ENCODE measurements at places on chromosomes 6 and 20.

GRCh38 chr6:7290079-7290478, 22.9 kb downstream of the SSR1 start:
- H3K27me3 ChIP-seq: no peaks in the 10 kb centered on the region
- no peak overlapping the region for H3K4me3 ChIP-seq
- no peak overlapping the region for H3K27ac ChIP-seq
- no peak for DNase-seq

DNA sequence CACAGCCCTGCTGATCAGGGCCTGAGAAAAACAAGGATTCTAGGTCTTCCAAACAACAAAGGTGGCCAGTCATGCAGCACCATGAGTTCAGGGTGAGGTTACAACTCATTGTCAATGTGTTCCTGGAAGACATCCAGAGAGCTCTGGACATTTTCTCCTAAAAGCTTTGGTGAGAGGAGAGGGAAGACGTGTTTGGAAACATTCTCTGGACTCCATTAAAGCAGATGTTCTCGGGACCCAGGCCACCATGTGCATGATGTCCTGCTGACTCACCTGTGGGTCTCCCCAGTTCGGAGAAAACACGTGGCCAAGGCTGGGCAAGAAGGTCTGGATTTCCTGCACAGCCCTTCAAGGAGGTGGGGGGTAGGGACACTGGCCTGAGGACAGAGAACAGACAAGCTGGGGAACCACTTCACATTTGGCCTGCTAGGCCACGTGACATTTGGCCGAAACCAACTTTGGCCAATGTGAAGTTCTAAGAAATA, 61.6 kb downstream of the KCNB1 start:
- no peak overlapping the region for H3K4me3 ChIP-seq
- DNase-seq: no peak
- H3K4me1 ChIP-seq: no peaks in the 10 kb centered on the region
- H3K27me3 ChIP-seq: peaks cover 15% of the 10 kb centered on the region

DNA sequence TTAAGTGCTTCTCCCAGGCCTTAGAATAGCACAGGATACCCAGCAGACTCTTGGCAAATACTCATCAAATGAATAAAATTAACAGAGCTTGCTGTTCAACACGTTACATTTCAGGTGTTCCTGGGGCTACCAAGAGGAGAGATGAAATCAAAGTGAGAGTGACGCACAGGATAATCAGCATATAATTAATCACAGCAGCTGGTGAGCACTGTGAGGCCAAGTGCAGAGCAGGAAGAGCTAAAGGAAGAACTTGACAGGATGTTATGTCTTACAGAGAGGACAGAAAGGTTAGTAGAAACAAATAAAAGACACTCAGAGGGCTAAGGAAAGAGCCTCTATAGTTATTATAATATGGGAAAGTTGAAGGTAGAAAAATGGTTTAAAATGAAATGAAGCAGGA, 8.8 kb downstream of the PPIL1 start:
- no peaks in the 10 kb centered on the region for H3K27me3 ChIP-seq
- no peak overlapping the region for H3K4me3 ChIP-seq
- peaks cover 66% of the 10 kb centered on the region for H3K36me3 ChIP-seq
- H3K4me1 ChIP-seq: no peaks in the 10 kb centered on the region

GRCh38 chr20:38260025-38260377, 534 bp downstream of the KIAA1755 start:
- peaks cover 42% of the 10 kb centered on the region for H3K27me3 ChIP-seq
- no peak for DNase-seq
- no peaks in the 10 kb centered on the region for H3K36me3 ChIP-seq
- H3K4me1 ChIP-seq: no peaks in the 10 kb centered on the region

DNA sequence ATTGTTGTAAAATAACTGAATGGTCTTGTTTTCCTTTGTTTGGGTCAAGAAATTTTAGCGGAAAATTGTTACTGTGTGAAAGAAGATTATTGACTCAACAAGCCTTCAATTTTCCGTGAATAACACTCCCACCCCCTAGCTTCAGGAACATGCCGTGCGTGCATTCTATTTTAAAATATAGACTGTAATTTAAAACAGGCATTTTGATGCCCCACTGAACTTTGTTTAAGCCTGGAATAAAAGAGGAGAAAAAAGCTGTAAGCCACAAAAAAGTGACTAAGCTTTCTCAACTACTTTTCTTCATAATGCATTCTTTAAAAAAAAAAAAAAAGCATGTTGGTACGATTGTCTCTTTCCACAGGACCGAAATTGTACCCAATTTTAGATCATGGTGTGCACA, 166.0 kb downstream of the ARID1B start:
- no peaks in the 10 kb centered on the region for H3K36me3 ChIP-seq
- peaks cover 22% of the 10 kb centered on the region for H3K4me1 ChIP-seq
- H3K27ac ChIP-seq: no peak overlapping the region
- no peaks in the 10 kb centered on the region for H3K27me3 ChIP-seq
- DNase-seq: no peak
- no peak overlapping the region for H3K4me3 ChIP-seq

DNA sequence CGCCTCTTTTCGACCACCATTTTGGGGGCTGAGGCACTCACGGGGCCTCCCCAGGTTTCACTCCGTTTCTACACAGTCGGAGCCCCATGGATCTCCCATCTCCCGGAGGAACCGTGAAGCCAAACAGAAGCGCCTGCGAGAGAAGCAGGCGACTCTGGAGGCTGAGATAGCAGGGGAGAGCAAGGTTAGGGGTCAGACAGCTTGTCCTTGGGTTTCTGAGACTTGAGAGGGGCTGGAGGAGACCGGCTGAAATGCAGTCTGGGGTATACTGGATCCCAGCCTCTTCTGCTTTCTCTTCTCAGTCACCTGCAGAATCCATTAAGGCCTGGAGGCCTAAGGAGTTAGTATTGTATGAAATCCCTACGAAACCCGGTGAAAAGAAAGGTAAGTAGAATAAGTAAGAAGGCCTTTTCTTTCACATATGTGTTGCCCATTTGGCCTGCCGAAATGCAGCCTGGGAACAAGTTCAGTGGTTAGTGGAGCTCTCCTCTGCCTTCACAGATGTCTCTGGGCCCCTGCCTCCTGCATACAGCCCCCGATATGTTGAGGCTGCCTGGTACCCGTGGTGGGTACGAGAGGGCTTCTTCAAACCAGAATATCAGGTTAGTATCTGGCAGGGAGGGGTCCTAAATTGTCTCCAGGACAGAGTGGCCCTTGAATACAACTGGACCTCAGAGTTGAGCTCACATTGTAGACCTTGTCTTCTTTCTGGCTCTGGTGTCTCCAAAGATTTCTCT, 984 bp downstream of the VARS2 start:
- H3K27ac ChIP-seq: peak overlapping the region; percentile 75
- peaks cover 13% of the 10 kb centered on the region for H3K4me1 ChIP-seq
- H3K27me3 ChIP-seq: no peaks in the 10 kb centered on the region

DNA sequence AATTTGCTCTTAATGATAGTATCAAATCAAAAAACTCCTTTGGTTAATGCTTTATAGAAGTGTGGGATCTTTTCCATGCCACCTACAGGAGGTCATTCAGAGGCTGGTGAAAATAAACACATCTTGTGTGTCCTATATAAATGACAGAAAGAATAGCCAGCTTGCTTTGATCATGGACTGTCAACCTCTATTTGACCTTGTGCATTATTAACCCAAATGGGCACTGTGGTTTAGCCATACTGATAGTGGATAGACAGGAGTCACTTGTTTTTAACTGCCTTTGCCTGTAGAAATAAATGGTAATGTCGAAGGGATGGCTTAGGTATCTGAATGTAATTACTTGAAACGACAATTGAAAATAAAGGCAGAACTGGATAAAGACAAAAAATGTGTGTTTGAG, 123.8 kb downstream of the CDKAL1 start:
- H3K27me3 ChIP-seq: no peaks in the 10 kb centered on the region
- H3K4me3 ChIP-seq: no peak overlapping the region
- peaks cover 24% of the 10 kb centered on the region for H3K4me1 ChIP-seq
- DNase-seq: no peak

GRCh38 chr6:13289789-13290318, 38.5 kb downstream of the TBC1D7 start:
- H3K4me3 ChIP-seq: no peak overlapping the region
- H3K4me1 ChIP-seq: no peaks in the 10 kb centered on the region
- no peak overlapping the region for H3K27ac ChIP-seq
- no peak for DNase-seq
- H3K36me3 ChIP-seq: peaks cover 12% of the 10 kb centered on the region

GRCh38 chr20:51789434-51789833, 12.9 kb downstream of the SALL4 start:
- H3K36me3 ChIP-seq: peaks cover 20% of the 10 kb centered on the region
- H3K27ac ChIP-seq: no peak overlapping the region
- H3K4me3 ChIP-seq: no peak overlapping the region
- no peaks in the 10 kb centered on the region for H3K4me1 ChIP-seq

GRCh38 chr20:63290677-63291472, 2.1 kb upstream of the COL20A1 start:
- DNase-seq: peak; percentile 60
- H3K4me3 ChIP-seq: no peak overlapping the region
- peaks cover 15% of the 10 kb centered on the region for H3K27me3 ChIP-seq

DNA sequence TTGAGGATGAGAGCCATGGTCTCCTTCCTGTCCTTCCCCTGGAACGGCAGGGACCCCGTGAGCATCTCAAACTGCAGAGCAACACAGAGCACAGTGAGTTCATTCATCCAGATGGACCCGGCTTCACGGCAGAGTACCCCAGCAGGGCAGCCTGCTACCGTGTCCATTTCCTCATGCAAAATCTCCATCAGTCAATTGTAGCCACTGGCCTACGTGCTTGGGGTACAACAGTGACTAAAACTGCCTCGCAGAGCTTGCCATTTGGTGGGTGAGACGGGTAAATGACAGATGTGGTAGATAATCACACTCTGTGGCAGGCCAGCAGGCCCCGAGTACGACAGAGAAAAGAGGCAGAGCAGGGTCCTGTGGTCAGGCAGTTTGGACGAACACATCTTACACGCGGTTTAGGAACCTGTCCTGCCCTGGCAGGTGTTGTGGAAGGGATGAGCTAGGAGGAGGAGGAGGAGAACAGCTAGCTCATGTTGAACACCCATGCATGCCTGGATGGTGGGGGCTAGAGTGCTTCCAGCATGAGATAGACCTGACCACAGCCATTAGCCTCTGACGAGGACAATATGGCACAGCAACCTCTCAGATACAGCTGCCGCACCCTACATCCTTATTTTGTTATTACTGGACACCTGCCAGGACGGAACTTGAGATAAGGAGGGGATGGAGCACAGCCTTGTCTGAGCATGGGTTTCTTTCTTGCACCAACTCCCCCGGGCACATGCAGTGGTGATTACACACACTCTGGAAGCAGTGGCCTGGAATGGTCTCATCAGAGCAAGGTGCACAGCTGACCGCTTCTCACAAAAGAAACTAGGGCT, 95.6 kb downstream of the RAMACL start:
- DNase-seq: no peak
- H3K27ac ChIP-seq: no peak overlapping the region
- H3K4me1 ChIP-seq: peaks cover 35% of the 10 kb centered on the region
- H3K27me3 ChIP-seq: no peaks in the 10 kb centered on the region

GRCh38 chr6:101393829-101394251, 332 bp downstream of the GRIK2 start:
- DNase-seq: peak; percentile 63
- peaks cover 4% of the 10 kb centered on the region for H3K36me3 ChIP-seq
- peak overlapping the region; percentile 75 for H3K4me3 ChIP-seq
- peak overlapping the region; percentile 71 for H3K27ac ChIP-seq

GRCh38 chr6:42428326-42429041, 23.2 kb downstream of the TRERF1 start:
- peaks cover 16% of the 10 kb centered on the region for H3K4me1 ChIP-seq
- DNase-seq: no peak
- H3K36me3 ChIP-seq: no peaks in the 10 kb centered on the region
- no peaks in the 10 kb centered on the region for H3K27me3 ChIP-seq
- H3K4me3 ChIP-seq: no peak overlapping the region

GRCh38 chr20:34322267-34323105, 19.3 kb upstream of the AHCY start:
- no peak overlapping the region for H3K4me3 ChIP-seq
- H3K27me3 ChIP-seq: no peaks in the 10 kb centered on the region
- peaks cover 14% of the 10 kb centered on the region for H3K4me1 ChIP-seq
- H3K36me3 ChIP-seq: no peaks in the 10 kb centered on the region

GRCh38 chr6:36701401-36701991, 3.9 kb downstream of the RAB44 start:
- no peak overlapping the region for H3K4me3 ChIP-seq
- no peaks in the 10 kb centered on the region for H3K36me3 ChIP-seq
- no peak for DNase-seq
- H3K27me3 ChIP-seq: no peaks in the 10 kb centered on the region
- H3K4me1 ChIP-seq: no peaks in the 10 kb centered on the region

- peaks cover 31% of the 10 kb centered on the region for H3K4me1 ChIP-seq
- H3K4me3 ChIP-seq: no peak overlapping the region
- H3K27ac ChIP-seq: no peak overlapping the region
- DNase-seq: no peak
- H3K36me3 ChIP-seq: no peaks in the 10 kb centered on the region
- no peaks in the 10 kb centered on the region for H3K27me3 ChIP-seq
Observed at GRCh38 chr6:33836806-33837469, 33.1 kb upstream of the MLN start.

DNA sequence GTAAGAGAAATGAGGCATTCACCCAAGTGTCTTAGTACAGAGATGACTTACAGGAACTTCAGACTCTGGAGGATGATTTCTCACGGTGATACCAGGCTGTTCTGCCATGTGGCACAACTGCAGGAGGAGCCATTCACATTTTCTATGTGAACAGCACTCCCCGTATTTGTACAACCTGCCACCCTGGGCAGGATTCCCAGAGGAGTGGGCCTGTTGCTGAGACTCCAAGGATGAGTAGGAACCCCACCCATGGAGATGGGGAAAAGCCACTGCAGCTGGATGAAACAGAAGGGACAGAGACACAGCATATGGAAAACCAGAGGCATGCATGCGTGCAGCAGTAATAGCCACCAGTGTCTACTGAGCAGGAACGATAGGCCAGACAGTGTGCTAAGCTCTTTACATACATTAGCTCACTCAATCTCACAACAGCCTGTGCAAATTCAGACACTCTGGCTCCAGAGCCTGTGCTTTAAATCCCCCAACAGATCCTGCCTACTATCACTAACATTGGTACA, 48.0 kb upstream of the PTPRT start:
- no peak for DNase-seq
- no peaks in the 10 kb centered on the region for H3K36me3 ChIP-seq
- peaks cover 36% of the 10 kb centered on the region for H3K27me3 ChIP-seq

DNA sequence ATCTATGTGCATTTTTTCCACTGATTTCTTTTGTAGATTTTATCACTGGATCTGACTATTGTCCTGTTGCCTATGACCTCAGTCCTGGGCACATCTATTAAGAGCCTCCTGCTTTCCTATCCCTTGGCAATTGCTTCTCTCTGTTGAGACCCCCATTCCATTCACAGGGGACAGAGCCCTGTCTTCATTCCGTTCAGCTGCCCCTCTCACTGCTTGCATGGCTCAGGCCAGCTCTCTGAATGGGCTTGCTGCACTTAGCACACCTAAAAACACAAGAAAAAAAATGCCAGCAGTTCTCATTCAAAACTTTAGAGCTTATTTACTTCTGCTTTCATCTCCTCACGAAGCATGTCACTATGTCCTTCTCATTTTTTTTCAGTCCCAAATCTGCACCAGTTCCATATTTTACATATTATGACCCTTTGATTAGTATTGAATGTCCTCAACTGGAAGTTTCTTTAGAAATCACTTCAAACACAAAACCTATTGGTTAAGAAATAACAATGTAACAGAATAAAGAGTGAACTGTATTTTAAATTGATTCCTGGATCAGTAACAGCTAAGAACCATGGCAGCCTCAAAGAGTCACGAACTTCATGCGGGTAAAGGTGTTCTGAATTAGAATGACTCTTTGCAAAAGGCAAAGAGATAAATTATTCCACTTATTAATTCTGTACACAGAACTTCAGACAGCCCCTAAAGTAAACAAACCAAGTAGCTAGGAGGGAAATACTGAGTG, 616.5 kb downstream of the C6orf118 start:
- no peak for DNase-seq
- H3K27me3 ChIP-seq: no peaks in the 10 kb centered on the region
- H3K4me3 ChIP-seq: no peak overlapping the region
- no peaks in the 10 kb centered on the region for H3K4me1 ChIP-seq

Measured in A673 (cell line).